ENCODE measurements at places on chromosomes 2 and 18. TPM values are rescaled to one million over a fixed set of nuclear protein-coding genes. Genes with fewer than 3 reads are reported as not detected.
A peak's percentile ranks its signal among the peaks of the same experiment; 100 is the strongest.

Gene PFN4
- 0.61 TPM for total RNA-seq

Gene APCDD1
- 21.1 TPM for total RNA-seq

Gene ZCCHC2
- 14.8 TPM for total RNA-seq

Gene ADCYAP1
- total RNA-seq = not detected

Gene MPPE1
- total RNA-seq = 20.1 TPM

Gene GDF7
- 0.15 TPM for total RNA-seq

Gene CLHC1
- total RNA-seq = 15.6 TPM

Gene AFF3
- 25.7 TPM for total RNA-seq

Gene ECEL1
- 48.8 TPM for total RNA-seq

Gene TSPYL6
- not detected for total RNA-seq

Gene KCNK3
- 1.1 TPM for total RNA-seq

Gene HOXD9
- 17.3 TPM for total RNA-seq

Gene ANKRD29
- 14.6 TPM for total RNA-seq

Gene SCN9A
- total RNA-seq = 1.2 TPM

Gene AQP12A
- total RNA-seq = not detected

Gene SERPINB13
- not detected for total RNA-seq

DNA sequence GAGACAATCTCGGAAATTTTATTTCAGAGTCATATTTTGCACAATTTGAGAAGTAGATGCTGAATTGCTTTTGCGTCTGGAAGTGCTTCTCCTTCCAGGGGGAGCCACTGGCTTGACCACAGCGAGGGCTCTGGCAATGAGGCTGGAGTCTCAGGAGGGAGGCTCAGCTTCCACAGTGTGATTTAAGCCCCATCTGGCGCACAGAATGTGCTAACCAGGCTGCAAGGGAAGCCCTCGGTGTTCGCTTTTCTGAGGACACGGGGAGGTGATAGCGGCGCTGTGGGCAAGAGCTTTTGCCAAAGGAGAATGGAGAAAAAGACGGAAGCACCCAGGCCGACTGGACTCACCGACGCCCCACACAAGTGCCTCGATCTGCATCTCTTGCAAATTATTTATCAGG is 52.4 kb downstream of the ADI1 start:
- DNase-seq = no peak

DNA sequence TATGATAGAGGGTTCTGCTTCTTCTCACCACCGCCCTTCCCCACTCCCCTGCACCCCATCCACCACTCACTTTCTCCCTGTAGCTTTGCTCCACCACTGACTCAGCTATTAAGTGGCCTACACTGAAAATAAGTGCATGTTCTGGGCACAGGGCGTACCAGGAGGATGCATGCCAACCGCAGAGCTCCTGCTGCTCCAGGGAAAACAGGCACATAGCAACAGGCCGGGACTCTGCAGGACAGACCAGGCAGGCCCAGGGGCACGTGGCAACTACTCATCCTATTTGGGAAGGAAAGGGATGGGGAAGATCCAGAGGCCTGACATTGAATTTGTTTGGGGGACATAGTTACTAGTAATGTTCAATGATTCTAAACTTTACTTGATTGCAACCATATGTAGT is 28.4 kb downstream of the ARL4C start:
- DNase-seq = no peak

GRCh38 chr2:15788830-15789229 is 151.5 kb upstream of the MYCN start:
- no peak for DNase-seq

- DNase-seq = no peak
These were observed 20.6 kb upstream of the C2orf72 start for GRCh38 chr2:231016566-231017230.

- DNase-seq = no peak
These were observed 1407.4 kb downstream of the SUCLG1 start for GRCh38 chr2:83051538-83052170.

DNA sequence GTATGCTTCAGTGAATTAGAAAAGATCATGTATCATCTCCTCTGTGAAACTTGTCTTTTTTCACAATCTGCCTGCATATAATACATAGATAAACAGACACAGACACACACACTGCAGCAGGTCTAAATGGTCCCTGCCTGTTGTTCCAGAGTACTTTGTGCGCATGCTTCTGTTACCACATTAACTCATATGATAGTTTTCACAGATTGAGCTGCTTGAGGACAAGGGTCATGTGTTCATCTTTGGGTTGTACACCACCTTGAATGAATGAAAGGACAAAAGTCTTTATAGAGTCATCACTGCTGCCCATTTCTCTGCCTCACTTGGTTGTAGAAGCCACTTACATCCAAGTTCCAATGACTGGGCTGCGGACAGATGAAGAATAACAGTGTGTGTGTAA is 72.7 kb upstream of the GLS start:
- DNase-seq = no peak

GRCh38 chr2:240225660-240226475 is 85.4 kb upstream of the OTOS start:
- DNase-seq = peak; percentile 8

GRCh38 chr18:3664563-3665178 is 214.7 kb downstream of the TGIF1 start:
- DNase-seq = no peak

DNA sequence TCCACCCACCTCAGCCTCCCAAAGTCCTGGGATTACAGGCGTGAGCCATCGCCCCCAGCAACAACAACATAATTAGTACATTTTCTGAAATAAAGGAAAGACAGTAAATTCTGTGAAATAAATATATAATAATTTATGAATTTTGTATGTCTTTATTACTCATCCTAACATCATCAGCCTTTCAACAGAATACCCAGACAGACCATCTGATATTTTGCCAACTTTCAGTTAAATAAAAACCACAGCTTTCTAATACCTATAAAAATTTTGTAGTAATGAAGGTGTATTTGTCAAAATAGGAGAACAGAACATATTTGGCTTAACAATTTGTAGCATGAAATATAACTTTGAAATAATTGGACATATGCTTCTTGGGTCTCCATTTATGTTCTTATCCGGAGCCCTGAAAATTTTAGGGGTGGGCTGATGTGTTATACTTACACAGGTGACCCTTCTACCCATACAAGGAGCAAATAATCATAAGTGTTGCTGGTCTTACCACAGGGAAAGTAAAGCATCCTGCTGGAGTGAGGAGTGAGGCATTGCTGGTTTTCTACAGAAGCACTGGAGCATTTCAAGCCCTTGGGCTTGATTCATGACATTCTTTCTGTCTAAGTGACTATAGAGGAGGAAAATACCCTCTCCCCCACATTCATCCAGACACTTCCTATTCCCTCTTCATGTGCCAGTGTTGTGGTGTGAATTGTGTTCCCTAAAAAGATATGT is 99.3 kb downstream of the SPOPL start:
- no peak for DNase-seq

GRCh38 chr2:85794038-85794441 is 40.2 kb downstream of the ATOH8 start:
- DNase-seq = no peak

GRCh38 chr2:10835052-10835970 is 22.7 kb upstream of the PDIA6 start:
- peak; percentile 55 for DNase-seq

DNA sequence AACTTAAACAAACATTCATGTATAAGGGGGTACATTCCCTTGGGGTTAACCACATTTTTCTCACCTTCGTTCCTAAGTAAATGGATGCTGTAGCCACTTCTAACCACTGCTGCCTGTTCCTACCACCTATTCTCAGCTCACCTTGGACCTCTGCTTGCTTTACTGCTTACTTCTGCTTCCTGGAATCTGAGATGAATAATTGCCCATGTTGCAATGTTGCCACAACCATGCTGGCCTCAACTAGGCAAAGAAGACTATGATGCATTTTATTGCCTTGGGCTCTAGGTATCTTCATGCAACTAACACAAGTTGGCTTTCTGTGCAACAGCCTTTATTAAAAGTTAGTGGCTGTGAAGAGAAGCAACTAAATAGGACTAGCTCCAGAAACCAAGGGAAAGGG is 106.3 kb upstream of the TCF4 start:
- DNase-seq = no peak

DNA sequence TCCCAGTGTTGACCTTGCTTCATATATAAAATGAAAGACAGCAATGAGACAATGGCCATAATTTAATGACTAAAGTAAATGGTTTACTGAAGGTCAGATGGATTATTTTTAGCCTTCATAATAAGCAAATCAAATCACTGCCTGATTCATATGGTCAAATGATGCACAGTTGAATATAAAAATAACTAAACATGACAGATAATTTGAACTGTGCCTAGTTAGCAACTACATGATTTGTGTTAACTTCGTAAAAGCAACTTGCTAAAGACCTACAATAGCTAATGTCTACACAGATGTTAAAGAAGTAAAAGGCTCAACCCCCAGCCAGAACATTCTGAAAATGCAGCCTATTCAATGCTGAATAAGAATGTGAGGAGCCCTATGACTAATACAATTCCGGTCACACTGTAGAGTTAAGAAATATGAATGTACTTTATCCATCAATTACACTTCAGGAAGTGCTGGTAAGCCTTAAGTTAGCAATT is 590.8 kb upstream of the CDH2 start:
- no peak for DNase-seq

GRCh38 chr2:32904751-32905150 is 42.0 kb upstream of the LTBP1 start:
- DNase-seq = no peak

GRCh38 chr2:61178603-61179545 is 16.9 kb downstream of the C2orf74 start:
- no peak for DNase-seq

DNA sequence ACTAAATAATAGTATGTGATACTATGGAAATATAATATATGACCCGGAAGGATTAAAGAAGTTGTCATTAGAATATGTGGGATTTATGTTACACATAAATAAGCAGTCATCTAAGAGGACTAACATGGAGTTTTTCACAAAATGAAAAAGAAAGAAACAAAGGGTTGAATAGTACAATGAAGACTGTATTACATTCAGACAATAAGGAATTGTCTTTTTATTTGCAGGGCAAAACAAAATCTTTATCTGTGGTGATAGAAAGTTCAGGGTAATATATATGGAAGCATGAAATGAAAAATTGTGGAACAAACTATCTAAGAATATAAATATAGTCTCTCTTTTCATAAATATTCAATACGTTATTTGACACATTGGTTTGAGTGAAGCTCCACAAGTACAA is 5.8 kb downstream of the ERMN start:
- no peak for DNase-seq

GRCh38 chr18:63422864-63423304 is 608 bp upstream of the VPS4B start:
- no peak for DNase-seq

DNA sequence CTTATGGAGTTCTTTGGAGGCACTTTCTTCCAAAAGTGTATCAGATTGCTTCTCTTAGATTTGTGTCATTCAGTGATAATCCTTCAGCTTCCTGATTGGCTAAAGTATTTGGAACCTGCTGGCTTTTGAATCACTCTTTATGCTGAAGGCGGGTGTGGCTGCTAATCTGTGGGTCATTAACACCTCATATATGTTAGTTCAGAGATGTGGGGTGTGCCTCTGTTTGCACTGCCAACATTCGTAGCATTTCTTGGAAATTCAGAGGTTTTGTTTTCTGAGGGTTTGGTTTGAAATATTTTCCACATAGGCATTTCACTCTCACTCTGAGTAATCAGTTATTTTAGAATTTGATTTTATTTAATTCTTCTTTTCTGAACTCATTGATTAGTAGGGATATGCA is 1604.4 kb upstream of the ACVR2A start:
- DNase-seq = no peak

DNA sequence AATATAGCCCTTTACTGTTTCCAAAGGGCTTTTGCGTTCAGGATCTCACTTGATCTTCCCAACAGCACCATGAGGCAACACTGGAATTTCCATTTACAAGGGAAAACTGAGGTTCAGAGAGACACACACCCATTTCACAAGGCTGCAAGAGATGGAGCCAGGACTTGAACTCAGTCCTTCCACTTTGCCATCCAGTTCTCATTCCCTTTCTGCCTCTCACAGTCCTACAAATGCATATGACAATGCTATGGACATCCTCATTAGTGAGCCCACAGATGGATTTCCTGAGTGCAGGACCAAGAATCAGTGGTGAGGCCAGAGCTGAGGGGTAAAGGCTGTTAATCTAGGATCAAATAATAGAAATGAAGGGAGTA is 136.1 kb upstream of the MYCN start:
- DNase-seq = no peak

DNA sequence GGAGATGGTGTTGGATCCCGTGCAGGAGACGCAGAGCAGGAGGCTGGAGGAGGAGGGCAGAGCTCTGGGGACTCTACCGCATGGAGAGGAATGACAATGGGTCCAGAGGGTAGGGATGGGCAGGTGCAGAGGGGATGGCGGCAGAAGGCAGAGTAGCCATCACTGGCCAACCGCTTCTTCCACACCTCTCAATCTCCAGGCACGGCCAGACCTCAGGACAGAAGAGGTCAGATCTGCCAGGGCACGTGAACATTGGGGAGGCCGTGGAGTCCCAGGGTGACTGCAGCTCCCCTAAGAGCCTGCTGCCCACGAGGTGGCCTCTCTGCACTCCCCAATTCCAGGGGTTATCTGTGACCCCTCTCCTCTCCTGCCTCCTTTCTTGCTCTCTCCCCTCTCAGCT is 162.7 kb upstream of the HDAC4 start:
- no peak for DNase-seq

GRCh38 chr2:102098756-102099155 is 43.8 kb upstream of the IL1R1 start:
- no peak for DNase-seq

- DNase-seq = no peak
These were observed 141.8 kb upstream of the BCL2L11 start for GRCh38 chr2:110978756-110979470.

DNA sequence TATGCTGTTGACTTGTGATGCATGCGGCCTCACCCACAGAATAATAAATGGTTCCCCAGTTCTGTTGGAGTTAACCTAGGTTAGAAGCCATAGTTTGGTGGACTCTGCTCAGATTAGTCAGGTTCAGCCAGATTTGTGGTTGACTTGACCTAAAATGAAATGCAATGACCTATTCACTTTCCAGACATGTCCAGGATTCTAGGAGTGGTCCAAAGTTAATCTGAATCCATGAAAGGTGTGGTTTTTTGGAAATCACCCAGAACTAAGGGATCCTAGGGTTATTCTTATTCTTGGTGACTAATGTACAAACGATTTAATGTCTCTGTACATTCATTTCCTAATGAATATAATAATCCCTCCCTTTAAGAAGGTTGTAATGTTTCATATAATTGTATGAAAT is 88.9 kb upstream of the RBBP8 start:
- DNase-seq = no peak

DNA sequence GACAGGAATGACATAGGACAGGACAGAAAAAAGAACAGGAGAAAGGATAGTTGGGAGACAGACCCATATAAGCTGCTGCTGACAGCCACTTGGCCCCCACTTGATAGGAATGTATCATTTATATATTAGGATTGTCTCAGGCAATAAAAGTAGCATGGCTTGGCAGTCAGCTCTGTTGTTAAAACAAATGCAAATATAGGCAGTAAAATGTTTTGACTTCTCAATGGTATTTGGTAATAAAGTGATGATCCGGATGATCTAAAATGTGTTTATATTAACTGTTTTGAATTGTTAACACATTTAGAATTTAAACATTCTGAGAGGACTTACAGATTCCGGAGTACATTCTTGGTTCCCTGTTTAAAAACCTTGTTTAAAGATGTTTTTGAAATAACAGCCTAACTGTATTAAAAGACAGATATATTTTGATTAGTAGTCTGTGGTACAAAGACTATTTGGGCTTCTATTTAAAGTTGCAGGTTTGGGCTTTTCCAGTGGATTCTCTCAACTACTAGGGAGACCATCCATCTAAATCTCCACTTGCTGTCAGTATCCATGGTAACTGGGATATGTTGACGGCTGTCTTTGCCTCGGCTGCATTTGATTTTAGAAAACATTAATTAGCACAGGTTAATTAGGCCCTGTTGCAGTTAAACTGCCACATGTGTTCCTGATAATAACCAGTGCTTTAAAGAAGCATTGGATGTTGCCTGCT is 147.6 kb downstream of the ESCO1 start:
- no peak for DNase-seq

Data from ovary (tissue), 10 donors.